A673 (cell line): ENCODE measurements at places on chromosomes 4 and X.

DNA sequence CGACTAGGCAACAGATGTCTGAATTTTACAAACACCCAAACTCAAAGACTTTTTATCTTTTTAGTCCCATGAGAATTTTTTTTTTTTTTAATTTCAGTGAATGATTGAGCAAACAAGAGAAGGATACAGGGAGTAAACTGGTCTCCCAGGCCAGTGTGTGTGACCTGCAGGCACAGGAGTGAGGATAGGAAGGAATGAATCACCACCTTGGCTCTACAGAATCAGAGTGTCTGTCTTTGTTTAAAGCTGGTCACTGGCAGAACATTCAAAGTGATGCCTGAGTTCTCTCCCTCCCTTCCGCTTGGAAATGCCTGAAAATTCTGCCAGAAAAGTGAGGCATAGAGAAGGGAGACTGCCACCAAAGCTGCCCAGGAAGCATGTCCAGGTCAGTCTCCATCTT, 69.5 kb downstream of the PARM1 start:
- DNase-seq: no peak

DNA sequence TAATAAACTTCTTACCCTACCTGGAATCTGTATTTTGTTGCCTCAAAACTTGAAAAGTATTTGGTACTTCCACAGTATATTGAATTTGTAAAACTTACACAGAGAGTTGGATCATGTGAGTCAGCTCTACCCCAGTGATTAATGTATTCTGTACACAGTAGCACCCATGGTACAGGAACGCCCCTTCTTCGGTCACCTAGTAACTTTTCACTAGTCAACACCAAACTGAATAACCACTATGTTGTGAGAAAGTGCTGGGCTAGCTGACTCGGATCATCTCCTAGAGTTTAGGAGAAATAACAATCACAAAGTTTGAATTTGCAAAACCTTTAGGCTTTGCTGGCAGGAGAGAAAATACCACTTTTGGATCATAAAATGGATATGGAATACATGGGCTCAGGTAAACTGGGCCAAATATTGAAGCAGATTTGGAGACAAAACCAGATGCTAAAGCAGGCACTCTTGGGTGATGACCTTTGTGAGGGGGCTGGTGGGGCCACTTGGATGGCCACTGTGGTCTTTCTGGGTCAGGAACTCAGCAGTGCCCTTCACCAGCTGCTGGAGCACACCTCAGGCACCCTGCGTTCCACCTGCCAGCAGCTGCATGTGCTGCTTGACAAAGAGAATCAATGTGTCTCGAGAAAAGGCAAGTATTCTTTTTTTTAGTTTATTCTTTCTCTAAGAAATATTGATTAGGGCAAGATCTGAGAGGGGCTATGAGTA, at the start of gene DTHD1:
Gene DTHD1, plus strand, starts transcription at position 233 of the 723 bp plus-strand sequence. Its CDS starts 143 bp downstream, at position 376.
- no peak for DNase-seq

GRCh38 chr4:148059617-148060180, 327.8 kb downstream of the ARHGAP10 start:
- no peak for DNase-seq

DNA sequence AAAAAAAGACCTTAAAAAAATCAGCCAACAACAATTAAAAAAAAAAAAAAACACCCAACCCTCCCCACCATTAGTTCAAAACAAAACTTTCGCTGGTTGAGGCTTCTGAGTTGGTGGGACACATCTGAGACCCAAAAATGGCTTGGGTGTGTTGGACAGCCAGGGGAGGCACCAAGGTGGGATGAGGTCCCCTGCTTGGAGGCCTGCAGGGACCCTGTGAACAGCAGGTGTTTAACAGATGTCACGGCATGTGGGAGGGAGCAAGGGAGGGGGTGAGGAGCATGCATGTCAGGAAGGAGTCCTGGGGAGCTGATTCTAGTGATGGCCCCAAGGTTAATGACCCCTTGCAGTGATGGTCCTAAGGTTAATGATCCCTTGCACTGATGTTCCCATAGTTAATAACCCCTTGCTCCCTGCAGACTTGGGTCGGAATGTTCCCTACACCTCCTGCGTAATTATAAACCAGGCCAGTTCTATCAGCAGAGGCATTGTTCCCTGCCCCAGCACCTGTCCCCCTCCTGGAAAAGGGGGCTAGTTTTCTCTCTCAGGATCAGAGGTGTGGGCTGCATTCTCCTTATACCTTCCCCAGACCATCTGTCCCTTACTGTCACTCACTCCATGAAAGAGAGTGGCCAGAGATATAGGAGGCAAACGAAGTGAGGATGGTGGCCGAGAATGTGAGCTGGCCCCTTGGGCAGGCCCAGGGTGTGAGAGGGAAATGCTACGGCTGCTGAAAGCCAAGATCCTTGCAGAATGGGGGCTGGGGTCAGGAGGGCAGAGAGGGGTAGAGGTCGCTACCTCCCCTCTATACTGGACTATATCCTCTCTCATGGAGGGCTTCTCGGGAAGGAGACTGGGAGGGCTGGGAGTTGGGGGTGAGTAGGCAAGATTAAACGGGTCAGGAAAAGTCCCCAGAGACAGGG, 2.3 kb upstream of the FOXP3 start:
- DNase-seq: no peak

- no peak for DNase-seq
Measured at GRCh38 chr4:110753466-110753865, 130.6 kb upstream of the PITX2 start.
